ENCODE measurements at places on chromosomes 11 and 22.
A peak's percentile ranks its signal among the peaks of the same experiment; 100 is the strongest.

- DNase-seq = no peak
Measured at GRCh38 chr11:5922749-5923426, 19.2 kb upstream of the OR56A3 start.

GRCh38 chr11:92596596-92597317 is 372.1 kb downstream of the FAT3 start:
- no peak for DNase-seq

DNA sequence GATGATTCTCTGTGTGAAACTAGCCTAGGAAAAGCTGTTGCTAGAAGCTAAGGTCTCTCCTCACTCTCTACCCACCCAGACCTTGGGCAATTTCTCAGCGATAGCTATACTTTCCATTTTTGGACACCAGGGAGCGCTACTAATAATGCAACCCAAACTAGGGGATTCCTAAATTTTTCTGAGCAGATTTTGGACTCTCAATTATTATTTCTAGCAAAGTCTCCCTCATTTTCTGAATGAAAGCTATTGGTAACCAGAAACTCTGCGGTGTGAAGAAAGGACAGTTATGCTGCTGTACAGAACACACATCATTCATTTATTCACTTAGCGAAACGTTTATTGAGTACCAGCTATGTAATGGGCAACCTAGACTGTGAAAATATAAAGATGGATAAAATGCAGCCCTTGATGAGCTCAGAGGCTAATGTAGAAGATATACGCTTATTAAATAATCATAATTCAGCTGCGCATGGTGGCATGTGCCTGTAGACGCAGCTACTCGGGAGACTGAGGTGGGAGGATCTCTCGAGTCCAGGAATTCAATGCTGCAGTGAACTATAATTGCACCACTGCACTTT is 6.1 kb upstream of the STIM1 start:
- DNase-seq = no peak

DNA sequence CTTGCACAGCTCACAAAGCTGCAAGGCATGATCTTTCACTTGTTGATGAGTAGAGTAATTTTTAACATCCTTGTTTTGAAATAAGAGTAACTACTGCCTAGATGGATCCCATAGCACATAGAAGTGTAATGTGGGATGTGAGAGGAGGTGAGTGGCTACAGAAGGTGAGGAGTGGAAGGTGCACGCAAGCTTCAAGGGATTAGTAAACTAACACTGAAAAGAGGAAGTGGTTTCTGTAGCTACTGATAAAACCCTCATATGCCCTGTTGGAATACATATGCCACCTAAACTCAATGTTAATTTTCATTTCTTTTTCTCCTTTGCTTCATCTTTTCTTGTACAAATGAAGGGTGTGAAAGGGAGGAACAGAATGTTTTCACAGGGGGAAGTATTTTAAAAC is 22.0 kb upstream of the CTSC start:
- no peak for DNase-seq

GRCh38 chr22:27068121-27068520 is 410.7 kb downstream of the MIAT start:
- no peak for DNase-seq

- peak; percentile 81 for DNase-seq
Measured at GRCh38 chr11:65491614-65492386, 7.0 kb upstream of the MALAT1 start.

DNA sequence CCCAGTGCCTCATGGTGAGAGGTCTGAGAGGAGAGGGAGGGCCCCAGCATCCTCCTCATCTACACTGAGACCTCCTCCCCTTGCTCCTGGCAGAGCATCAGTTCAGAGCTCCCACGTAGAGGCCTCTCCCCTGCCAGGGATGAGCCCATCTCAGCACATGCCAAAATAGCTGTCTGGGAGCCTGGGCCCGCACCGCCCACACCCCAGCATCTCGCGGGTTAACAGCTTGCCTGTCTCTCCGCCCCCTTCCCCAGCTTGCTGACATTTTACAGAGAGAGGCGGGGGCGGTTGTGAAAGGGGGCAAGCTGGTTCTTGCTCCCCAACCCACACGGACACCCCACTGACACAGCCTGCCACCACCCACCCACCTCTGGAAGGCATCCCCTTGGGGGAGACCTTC is 6.4 kb downstream of the DGKZ start:
- no peak for DNase-seq

DNA sequence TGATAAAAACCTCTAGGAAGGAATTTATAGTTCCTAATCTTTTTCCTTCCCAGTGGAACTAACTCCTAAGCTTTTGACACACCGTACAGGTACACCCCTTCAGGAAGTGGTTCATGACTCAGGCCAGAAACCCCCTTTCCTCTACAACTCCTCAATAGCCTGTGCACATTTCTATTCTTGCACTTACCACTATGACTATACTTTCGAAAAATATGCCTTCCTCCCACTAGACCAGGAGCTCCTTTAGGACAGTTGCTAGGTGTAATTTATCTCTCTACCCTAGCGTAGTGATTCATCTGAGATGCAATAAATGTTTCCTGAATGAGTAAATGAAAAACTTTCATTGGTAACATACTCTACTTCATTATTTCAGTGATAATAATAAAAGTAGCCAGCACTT is 14.5 kb downstream of the MAP6 start:
- DNase-seq = no peak

DNA sequence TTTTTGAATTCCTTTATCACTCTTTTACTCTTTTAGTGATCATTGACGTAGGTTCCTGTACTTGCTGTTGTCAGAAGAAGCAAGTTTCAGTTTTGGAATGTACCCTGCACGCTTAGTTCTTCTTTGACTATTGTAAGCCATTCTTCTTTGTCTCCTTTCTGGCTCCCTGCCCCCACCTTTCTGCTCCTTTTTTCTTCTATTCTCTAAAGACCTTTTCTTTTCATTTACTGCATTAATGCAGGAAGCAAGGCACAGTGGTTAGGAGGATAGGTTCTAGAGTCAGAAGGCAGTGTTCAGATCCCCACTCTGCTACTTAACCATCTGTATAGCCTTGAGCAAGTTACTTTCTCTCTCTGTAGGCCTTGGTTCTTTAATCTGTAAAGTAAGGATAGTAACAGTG is 33.7 kb upstream of the RAG2 start:
- no peak for DNase-seq
